ENCODE measurements at places on chromosomes 12 and 14.

DNA sequence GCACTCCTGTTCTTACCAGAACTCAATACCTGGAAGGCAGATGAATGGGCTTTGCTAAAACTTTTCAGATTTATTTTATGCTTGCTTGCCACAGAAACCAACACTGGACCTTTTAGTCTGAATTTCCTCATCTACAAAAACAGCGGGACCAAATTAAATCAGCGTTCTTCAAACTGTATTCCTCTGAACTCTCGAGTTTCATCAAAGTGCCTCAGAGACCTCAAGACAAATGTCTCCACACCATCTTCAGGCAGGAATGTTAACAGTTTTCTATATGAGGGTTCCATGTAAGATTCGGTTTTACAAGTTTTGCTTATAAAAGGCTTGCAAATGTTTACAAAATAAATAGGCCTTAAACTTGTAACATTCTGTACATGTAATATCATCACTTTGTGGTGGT, 74.6 kb downstream of the MED13L start:
- no peak for DNase-seq

DNA sequence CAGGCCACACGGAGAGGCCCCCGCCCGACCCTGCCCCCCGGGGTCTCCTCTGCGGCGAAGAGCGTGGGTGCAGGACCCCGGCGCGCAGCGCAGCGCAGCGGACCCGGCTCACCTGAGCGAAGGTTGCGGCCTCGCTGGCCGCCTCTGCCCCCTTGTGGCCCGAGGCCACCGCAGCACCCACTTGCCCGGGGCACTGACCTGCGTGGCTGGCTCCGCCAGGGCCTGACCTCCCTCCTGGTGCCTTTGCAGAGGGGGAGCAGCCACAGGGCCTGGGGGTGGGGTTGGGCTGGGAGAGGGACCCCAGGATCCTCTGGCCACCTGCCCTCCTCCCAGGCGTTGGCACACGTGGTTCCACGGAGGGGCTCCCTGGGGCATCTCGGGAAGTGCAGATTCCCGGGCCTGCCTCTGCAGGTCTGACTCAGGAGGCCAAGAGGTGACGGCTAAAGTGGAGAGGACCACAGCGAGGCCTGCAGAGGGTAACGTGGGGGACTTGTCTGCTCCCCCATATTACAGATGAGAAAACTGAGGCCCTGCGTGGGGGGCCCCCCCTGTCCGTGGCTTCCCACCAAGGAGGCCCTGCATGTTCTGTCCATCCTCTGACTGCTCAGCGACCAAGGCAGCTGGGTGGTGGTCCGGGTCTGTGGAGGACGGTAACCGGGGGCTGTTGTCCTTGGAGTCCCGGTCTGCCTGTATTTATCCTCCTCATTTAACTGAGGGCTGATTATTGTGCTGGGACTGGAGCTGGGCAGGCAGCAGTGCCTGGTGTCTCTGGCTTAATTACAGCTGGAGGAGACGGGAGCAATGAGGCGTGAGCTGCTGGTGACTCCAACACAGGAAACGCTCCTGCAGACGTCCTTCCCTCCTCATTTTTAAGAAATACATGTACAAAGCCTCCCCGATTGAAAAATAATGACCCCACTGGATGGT, 67.9 kb upstream of the BEGAIN start:
- DNase-seq = peak; percentile 43

- DNase-seq = no peak
These were observed 10.7 kb upstream of the FOXG1 start for GRCh38 chr14:28755884-28756268.

DNA sequence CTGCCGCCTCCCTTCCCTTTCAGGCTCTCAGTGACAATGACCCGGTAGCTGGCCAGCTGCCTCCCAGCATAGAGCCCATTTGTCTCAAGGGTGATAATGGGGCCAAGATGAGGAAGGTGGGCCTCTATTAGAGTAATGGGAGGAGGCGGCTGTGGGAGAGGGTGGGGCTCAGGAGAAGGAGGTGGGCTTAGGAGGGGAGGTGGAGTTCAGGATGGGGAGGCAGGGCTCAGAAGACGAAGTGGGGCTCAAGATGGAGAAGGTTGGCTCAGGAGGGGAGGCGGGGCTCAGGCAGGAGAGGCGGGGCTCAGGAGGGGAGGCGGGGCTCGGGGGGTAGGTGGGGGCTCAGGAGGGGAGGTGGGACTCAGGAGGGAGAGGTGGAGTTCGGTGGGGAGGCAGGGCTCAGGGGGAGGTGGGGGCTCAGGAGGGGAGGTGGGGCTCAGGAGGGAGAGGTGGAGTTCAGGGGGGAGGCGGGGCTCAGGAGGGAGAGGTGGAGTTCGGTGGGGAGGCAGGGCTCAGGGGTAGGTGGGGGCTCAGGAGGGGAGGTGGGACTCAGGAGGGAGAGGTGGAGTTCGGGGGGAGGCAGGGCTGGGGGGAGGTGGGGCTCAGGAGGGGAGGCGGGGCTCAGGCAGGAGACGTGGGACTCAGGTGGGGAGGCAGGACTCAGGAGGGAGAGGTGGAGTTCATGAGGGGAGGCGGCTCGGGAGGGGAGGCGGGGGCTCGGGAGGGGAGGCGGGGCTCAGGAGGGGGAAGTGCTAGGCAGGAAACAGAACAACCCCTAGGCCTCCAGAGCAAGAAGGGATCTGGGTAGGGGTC, 36.8 kb downstream of the IQSEC3 start:
- no peak for DNase-seq

GRCh38 chr14:21061347-21061668, 3.7 kb downstream of the RNASE8 start:
- DNase-seq = no peak

- DNase-seq = no peak
These were observed 26.6 kb downstream of the DDX24 start for GRCh38 chr14:94054401-94054800.

GRCh38 chr14:63432228-63432627, 110.9 kb downstream of the PPP2R5E start:
- no peak for DNase-seq

GRCh38 chr14:105093431-105094192, 28.4 kb upstream of the GPR132 start:
- peak; percentile 88 for DNase-seq

DNA sequence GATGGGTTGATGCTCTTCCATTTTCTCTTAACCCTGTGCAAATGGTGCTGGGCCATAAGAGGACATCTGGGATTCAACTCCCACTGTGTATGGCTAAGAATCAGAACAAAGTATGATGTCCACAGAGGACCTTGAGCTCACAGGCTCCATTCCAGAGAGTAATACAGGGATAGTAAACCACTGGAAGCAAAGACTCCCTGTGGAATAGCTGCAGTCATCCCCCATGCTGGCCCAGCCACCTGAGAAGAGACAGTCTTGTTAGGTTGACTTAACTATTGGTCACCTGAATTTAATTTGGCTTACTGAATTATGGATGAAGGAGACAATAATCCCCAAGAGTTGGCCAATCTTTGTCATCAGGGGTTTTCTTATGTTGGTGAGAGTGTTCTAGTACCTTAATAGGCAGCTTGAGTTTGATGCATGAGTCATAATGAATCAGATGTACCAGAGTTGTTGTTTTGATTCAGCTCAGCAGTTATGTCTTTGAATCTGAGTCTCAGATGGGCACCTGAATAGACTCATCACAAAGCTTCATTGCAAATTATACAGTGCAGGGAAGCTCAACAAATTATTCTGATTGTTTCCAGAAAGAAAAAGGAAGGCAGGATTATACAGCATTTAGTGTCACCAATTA, 122.7 kb downstream of the SSPN start:
- no peak for DNase-seq

- no peak for DNase-seq
These were observed 314.3 kb upstream of the TBX3 start for GRCh38 chr12:114998118-114998749.

DNA sequence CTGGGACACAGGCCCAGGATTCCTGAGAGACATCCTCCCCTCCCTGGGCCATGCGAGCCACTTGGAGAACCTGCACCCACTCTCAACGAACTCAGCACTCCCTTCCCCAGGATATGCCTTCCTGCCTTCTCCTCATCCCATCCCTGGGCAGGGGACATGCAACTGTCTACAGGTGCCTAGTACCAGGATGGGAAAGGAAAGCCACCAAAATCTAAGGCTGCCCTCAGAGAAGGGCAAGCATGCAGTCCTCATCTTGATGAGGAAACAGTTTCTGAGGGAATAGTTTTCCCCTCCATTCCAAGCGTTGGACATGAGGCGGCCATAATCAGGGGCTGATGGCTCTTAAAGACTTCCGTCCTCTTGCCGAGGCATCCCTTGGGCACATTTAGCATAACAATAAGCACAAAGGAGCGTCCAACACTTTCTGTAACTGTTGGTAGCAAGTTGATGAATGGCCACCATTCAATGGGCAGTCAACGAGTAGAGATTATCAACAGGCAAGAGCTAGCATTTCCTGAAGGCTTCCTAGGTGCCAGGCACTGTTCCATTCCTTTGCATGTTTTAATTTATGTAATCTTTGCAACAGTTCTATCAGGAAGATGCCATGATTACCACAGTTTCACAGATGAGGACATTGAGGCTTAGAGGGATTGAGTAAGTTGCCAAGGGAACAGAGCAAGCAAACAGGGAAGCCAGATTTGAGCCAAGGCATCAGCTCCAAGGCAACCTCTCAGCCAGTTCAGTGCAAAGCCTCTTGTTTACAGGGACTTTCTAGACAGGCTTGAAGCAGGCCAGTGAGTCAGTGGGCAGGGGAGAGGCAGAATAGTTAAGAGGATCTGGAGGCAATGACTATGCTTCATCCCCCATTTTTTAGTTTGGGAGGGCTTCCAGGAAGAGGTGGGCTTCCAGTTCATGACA, 105.1 kb downstream of the SINHCAF start:
- DNase-seq = no peak

DNA sequence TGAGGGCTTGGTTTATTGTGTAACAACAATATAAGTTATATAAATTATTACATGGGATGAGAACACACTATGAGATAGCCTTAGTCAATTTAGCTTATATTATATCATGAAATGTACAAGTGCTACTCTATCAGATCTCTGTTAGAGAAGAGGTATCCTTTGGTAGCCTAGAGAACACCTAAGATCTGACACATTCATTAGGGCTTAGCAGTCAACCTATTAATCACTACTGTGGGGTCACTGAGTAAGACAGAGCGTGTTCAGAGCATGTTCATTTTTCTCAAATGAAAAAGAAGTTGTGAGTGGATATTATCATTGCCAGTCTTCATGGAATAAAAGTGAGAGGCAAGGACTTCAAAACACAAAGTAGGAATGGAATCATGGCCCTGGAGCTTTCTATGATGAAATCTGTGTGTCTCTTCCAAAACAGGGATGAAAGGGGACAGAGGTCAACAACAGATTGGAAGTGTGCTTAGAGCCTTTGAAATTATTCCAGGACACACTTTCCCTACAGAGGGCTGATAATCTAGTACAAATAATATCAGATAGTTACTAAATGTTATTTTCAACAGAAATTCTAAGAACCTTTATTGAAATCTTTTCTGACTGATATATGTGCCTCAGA, 114.3 kb downstream of the SLC16A7 start:
- DNase-seq = no peak

- DNase-seq = no peak
These were observed 20.3 kb downstream of the OLR1 start for GRCh38 chr12:10151621-10152020.

- no peak for DNase-seq
These were observed 43.4 kb upstream of the NR2C1 start for GRCh38 chr12:95116773-95117172.

GRCh38 chr14:58718226-58719205, 80.8 kb downstream of the DACT1 start:
- DNase-seq = no peak

GRCh38 chr12:65879878-65880277, 55.6 kb downstream of the HMGA2 start:
- no peak for DNase-seq

DNA sequence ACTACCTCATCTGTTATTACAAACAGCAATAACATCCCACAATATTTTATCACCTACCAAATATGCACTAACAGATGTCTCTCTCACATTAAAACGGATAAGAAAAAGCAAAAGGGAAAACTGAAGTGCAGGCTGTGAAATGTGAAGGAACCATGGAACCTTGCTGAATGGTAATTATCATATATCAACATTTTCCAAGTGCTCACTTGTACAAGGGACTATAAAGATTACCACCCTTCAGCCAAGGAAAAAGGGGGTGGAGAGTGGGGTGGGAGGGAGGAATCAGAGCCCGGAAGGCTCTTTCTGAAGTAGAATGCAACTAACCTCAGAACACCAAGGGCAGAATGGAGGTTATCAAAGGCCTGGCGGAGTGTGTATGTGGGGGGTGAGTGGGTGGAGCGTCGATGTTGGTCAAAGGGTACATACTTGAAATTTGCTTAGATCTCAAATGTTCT, 1.2 kb downstream of the SNX6 start:
- DNase-seq = peak; percentile 25
